ENCODE measurements at places on chromosomes 1 and 21.

GRCh38 chr1:10918531-10918930 lies 93.9 kb upstream of the TARDBP start:
- DNase-seq = no peak

- no peak for DNase-seq
Observed at GRCh38 chr1:246709835-246710234, 14.4 kb upstream of the SCCPDH start.

GRCh38 chr1:220579317-220579716 lies 51.4 kb downstream of the MARK1 start:
- no peak for DNase-seq

DNA sequence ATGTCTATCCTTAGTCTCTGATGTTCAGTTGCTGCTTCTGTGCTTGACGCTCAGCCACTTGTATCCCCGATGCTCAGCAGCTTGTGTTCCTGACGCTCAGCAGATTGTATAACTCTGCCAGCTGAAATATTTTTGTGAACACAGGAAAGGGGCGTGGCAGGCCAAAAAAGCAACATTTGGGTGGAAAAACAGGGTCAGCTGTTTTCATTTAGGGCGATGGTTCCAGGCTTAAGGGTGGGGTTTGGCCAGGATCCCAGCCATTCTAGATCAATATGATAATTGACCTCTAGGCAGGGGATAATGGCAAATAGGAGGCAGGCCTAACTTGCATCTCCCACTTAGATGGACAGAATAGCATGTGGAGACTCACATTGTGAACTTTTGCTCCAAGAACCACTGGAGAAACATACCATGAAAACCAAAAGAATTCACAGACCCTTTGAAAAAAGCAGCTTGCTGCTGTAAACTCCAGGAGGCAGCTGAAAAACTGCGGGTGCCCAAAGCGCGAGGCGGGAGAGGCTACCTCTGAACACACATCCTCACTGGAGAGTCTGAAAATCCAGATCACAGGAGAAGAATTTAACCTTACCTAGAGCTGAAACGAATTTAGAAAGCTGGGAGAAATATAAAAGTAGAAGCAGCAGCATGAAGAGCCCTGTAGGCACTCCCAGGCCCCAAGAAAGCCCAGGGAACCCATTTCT lies 58.3 kb downstream of the ZNF648 start:
- no peak for DNase-seq

- no peak for DNase-seq
Observed at GRCh38 chr1:182046763-182047162, 14.7 kb downstream of the ZNF648 start.

- DNase-seq = no peak
Observed at GRCh38 chr1:75423616-75424015, 187.3 kb downstream of the SLC44A5 start.

- peak; percentile 50 for DNase-seq
Observed at GRCh38 chr1:169108863-169109560, 2.5 kb downstream of the ATP1B1 start.
